Astrocyte of the spinal cord (primary cell): ENCODE measurements at places on chromosomes 2 and 18.
A peak's percentile ranks its signal among the peaks of the same experiment; 100 is the strongest.

- peak; percentile 83 for DNase-seq
Measured at GRCh38 chr18:58402247-58402646, 226.6 kb downstream of the ALPK2 start.

GRCh38 chr18:50729376-50729775, 90.4 kb downstream of the MRO start:
- DNase-seq = no peak

DNA sequence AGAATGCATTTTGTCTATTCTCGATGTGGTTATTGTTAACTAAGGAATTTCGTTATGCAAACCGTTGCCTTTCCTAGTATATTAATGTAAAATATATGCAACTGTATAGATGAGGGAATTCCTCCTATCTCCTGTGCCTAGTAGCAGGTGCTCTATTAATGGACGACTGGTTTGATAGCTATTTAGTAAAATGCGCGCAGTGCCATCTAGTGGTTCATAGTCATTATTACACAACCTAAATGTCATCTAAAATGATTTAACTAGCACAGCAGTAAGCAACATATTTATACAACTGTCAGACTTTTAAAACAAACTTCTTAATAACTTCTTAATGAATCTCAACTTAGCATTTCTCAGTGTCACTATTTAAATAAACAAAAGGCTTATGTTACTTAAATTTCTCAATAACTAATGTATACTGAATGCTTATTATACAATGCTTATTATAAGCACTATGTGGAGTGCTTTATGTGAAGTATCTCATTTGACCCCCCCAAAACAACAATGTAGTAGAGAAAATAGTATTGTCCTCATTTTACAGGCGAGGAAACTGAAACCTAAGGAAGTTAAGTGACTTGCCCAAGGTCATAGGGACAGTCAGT, 77.9 kb downstream of the DTNA start:
- peak; percentile 64 for DNase-seq

- DNase-seq = no peak
Measured at GRCh38 chr2:95122197-95122551, 566 bp upstream of the MRPS5 start.

DNA sequence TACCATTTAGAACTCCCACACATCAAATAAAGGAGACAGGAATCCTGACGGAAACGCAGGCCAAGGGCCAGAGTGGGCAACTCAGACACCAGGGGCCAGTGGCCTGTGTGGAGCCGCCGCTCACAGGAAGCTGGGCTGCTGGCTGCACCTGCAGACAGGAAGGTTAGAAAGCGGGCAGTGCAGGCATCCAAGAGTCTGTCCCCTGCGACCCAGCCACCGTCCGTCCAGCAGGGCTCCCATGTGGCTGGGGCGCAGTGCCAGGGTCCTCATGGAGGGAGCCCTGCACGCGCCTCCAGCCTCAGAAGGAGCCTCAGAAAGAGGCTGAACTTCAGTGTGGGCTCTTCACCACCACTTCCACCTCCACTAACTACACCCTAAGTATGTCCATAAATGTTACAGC, 2.5 kb upstream of the ANO7 start:
- DNase-seq = no peak

DNA sequence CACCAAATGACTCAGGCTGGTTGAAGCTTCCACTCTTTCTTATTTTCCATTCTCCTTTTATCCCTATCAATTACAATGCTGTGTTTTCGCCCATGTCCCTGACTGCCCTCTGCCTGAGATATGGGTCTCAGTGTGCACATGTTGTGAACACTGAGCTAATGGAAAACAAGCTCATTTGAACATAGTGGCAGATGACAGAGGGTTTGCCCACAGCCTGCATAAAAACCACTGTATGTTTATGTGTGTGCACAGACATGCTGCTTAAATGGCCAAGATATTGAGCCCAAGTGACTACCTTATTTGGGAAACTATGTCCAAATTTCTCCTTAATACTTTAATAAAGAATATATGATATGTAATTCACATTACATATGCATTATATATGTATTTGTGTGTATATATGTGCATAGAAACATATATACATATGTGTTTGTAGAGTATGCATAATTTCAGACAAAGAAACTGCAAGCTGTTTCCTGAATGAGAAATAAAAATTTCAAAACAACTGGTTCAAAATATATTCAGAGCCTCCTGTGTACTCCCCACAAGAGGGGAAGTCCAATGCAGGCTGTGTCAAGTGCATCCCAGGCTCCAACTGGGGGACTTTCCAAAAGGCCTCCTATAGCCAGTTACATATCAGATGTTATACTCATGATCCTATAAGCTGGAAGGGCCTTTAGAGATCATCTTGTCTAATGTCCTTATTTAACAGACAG, 92.7 kb upstream of the CD302 start:
- no peak for DNase-seq

GRCh38 chr2:74865770-74866674, 32.1 kb downstream of the HK2 start:
- DNase-seq = no peak

- peak; percentile 91 for DNase-seq
Measured at GRCh38 chr2:150133623-150134022, 353.8 kb downstream of the RND3 start.

DNA sequence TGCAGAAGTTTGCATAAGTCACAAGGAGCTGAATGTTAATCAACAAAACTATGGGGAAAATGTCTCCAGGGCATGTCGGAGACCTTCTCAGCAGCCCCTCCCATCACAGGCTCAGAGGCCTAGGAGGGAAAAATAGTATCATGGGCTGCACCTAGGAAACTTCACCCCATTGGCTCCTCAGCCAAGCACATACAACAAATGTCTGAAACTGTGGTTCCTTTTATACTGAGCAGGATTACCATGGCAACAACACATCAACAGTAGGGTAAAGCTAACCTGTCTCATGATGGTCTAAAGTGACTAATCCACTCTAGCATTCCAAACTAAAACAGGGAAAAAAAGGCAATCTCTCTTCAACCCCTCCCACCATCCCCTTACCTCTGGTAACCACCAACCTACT, 3.2 kb upstream of the NEMP2 start:
- peak; percentile 36 for DNase-seq
